ENCODE measurements at places on chromosomes 2 and 18. TPM values are rescaled to one million over a fixed set of nuclear protein-coding genes. Genes with fewer than 3 reads are reported as not detected.

- H3K4me3 ChIP-seq: no peak overlapping the region
- no peaks in the 10 kb centered on the region for H3K27me3 ChIP-seq
- H3K4me1 ChIP-seq: no peaks in the 10 kb centered on the region
- DNase-seq: no peak
Observed at GRCh38 chr2:105188343-105188742, 53.2 kb upstream of the GPR45 start.

- no peaks in the 10 kb centered on the region for H3K36me3 ChIP-seq
- no peaks in the 10 kb centered on the region for H3K27me3 ChIP-seq
- no peaks in the 10 kb centered on the region for H3K4me1 ChIP-seq
- H3K4me3 ChIP-seq: no peak overlapping the region
Observed at GRCh38 chr2:24423095-24423494, 62.8 kb upstream of the ITSN2 start.

G6PC2 gene
- not detected for total RNA-seq

REG1B gene
- not detected for total RNA-seq
